GM13977 (cell line): ENCODE measurements at places on chromosomes 6 and 20.

GRCh38 chr20:17558154-17558940 lies 11.5 kb upstream of the DSTN start:
- DNase-seq = no peak

- no peak for DNase-seq
Observed at GRCh38 chr6:47004463-47004862, 37.7 kb downstream of the ADGRF1 start.

DNA sequence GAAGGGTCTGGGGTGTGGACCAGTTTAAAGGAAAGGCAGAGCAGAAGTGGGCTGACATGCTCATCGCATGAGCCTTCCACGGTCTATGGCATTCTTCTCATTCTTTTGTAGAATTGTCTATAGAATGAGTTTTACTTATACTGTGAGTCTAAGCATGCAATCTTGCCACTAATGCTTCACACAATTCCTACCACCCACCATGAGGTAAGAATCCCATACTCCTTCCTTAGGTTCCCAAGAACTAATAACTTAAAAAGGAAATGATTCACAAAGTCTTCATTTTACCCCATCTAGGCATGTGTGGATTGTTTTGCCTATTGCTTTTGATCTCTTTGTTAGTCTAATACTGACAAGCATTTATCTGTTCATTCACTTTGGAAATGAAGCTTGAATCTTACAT lies 195.2 kb downstream of the LY86 start:
- no peak for DNase-seq

GRCh38 chr6:53985366-53985765 lies 125.9 kb upstream of the MLIP start:
- no peak for DNase-seq

- no peak for DNase-seq
Observed at GRCh38 chr6:12666886-12667285, 49.7 kb upstream of the PHACTR1 start.

- no peak for DNase-seq
Observed at GRCh38 chr6:112433457-112433856, 86.3 kb downstream of the RFPL4B start.

GRCh38 chr20:25276533-25277050 lies 28.7 kb downstream of the PYGB start:
- DNase-seq = no peak

DNA sequence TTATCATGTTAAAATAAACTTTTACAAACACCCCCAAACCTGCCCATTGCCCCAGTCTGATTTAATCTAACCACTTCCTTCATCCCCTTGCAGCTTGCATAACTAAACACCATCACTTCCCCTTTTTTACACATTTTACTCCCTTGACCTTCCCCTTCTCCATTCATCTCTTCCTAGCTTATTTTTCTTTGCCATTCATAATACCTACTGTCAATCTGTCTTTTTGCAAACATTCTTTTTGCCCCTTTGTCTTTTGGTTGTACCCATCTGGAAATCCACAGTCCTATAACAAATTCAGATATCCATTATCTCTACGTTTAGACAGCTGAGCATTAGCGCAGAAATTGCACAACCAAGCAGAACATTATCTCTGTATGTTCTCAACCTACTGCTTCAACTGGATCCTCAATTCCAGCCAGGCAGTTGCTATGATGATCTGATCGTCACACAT lies 51.2 kb downstream of the C6orf52 start:
- DNase-seq = no peak

DNA sequence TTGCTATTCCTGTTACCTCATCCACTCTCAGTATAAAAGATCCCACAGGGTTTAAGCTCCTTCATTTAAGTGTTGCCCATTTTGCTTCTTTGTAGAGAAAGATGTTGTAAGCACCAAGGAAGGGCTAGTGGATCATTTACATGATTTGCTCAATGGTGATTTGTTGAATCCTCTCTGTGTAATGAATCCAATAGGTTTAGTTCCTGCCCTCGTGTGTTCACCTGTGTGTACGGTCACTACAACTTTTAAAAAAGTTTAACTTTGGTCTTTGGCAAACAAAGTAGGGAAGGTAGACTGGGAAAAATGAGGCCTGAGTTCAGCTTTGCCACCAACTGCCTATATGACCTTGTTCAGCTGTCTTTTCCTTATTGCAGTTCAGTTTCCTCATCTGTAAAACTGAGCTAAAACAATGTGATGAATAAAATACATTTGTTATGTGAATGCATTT lies 51.5 kb downstream of the DHX35 start:
- DNase-seq = no peak

DNA sequence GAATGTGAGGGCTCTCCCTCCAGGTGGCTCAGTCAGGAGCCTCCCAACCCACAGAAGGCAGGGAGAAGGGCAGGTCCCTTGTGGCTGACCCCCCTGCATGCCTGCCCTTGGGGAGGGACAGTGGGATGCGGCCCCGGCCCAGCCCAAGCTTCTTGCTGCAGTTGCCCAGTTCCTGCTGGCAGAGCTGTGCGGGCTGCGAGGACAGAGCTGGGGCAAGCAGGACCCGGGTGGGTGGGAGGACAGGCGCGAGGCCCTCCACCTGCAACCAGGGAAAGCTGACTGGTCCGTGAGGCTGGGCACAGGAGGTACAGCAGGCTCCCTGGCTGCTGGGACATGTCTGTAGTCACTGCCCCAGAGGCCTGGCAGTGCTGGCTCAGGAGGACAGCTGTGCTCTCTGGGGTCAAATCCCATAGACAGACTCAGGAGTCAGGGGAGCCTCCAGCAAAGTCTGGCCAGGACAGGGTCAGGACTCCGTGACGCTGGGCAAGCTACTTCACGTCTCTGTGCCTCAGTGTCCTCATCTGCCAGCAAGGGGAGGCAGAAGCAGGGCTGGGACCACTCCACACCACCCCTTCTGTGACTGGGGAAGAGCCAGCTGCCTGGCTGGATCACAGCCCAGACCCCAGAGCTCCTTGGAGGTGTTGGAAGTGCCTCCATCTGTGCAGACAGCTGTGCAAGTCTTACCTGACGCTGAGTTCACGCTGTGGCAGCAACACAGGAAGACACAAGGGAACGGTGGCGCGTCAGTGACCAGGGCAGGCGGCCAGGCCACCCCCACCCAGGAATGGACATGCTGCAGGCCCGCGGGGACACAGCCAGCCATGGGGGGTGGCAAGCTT lies 13.0 kb downstream of the UCKL1 start:
- no peak for DNase-seq

DNA sequence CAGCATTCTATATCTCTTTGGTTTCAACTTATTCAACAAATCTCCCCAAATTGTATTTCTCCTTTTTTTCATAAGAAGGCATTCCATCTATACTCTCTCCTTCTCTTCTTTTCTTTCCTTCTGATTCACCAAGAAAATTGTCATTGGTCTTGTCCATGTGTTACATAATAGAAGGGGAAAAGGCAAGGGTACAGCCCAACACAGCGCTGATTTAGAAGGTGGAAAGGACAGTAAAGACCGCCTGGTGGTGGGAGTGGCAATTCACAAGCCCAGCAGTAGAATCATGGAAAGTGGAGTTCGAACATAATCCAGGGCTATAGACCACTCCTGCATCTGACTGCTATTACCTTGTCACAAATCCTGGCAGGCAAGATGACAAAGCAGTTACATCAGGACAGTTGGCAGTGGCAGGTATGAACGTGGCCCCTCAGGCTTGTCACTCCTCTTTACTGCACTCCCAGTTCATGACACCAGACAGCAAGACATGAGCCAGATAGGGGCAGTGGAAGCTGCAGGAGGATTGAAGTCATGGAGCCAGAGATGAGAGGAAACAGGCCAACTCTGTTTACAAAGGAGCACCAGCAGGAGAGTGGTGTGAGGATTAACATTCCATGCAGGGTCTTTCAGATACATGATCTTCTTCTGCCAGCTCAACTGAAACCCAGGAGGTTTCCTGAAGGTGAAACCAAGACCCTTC lies 2.1 kb upstream of the TNFAIP3 start:
- DNase-seq = no peak

DNA sequence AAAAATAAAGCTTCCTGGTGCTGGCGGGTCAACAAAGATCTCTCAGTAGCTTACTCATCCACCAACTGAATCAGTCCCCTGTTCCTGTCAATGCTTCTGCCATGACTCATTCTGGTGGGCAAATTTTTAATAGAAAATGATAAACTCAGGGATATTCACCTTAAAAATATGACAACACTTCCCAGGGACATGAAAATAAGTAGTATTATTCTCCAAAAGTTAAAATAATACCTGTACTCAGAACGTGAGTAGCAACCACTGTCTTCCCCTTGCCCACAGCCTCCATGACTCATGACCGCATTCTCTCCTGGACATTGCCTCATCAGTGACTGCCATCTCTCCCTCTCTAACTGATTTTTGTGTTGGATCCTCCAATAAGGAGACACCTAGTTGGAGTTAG lies 552.3 kb downstream of the KIF16B start:
- DNase-seq = no peak

DNA sequence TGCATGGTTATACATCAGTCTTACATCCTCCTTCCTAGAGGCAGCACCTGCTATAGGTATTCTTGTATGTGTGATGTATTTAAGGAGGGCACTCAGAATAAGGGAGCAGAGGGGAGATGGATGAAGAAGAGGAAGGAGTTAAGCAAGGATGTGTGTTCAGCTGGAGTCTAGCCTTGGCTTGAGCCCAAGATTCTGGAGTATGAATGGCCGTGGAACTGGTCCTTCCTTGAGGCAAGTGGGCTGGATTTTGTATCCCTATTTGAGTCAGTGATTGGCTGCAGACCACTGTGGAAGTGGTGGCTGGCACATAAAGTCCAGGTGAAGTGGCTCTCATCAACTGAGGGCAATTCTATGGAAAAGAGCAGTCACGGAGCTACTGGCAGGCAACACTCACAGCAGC lies 112.0 kb upstream of the RNF24 start:
- DNase-seq = no peak

DNA sequence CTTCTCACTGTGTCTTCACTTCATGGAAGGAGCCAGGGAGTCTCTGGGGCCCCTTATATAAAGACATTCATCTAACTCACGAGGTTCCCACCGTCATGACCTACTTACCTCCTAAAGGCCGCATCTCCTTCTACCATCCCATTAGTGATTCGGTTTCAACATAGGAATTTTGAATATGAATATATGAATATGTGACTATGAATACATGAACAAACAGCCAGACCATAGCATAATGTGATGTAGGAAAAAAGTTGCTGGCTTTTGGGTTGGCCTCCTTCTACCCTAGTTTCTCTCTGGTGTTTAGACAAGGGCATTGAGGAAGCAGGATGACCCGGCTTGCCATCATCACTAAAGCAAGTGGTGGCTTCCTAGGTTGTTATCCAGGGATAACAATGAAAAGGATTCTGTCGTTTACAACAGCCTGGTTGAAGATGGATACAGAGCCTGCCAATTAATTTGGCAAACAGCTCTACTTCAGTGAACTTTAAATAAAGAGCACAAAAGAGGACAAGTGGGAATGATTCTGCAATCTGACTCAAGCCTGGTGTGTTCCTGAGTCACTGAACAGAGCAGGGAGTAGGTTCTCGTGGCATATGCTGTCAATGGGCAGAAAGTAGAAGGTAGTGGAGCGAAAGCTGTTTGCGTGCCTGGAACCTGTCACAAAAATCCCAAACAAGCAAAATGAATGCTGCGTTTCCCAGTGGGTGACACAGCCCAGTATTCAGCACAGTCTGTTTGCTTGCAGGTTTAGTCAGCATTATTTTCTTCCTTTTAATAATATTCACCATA lies 44.0 kb upstream of the DOK5 start:
- no peak for DNase-seq

- DNase-seq = no peak
Observed at GRCh38 chr6:88725111-88725975, 238.1 kb downstream of the RNGTT start.

DNA sequence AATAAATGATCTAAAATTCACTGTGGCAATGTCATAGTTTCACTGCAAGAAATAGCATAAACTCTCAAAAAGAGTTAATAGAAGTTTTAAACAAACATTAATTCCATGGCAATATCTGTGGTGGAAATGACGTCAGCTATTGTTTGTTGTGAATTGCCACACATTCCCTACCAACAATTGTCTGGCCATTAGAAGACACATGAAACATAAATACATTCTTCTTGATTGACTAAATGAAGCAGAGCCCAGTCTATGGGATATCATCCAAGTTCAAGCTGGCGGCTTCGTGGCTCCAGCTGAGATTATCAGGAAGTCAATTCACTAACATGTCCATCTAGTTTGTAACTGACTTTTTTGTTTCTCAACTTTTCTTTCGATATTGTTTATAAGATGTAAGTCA lies 369.0 kb downstream of the ARHGAP18 start:
- no peak for DNase-seq

DNA sequence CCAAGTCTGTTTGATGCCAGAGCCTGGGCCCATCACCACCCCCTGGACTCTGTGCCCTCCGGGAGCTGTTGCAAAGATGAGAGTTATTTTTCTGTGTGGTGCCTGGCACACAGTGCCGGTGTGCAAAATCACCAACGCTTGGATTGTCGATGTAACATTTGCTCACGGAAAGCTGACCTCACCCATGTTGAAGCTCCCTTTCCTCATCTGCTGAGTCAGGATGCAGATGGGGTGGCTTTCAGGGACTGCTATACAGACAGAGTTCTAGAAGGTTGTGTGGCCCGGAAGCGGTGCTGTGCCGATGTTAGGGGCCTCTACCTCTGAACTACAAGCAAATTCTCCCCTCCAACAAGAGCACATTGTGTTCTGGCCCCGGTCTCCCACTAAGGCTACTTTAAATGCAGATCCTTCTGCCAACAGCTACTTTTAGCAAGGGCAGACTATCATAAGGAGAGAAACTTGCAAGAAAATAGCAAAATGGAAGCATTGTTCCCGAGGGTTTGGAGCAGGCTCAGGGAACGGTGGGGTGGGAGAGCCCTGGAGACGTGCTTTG lies 34.0 kb downstream of the EYA2 start:
- DNase-seq = no peak

DNA sequence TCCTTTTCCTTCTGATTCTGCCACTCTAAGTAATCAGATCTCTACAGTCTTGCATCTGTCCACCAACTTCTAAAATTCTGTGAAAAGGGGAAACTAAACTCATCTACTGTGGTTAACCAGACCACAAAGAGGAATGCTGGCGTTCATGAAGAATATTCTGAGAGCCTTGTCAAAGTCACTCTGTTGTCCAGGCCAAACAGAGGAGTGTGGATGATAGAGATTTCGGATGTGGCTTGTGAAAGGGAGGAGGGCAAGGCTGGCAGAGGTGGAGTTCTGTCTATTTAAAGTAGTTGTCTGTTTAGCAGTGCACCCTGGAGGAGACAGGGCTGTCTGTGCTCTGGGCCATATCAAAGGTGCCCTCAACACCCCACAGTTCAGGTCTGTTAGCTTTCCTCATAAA lies 33.9 kb downstream of the CCN2 start:
- DNase-seq = no peak

- DNase-seq = no peak
Observed at GRCh38 chr6:145327586-145327985, 407.7 kb downstream of the EPM2A start.

GRCh38 chr6:121305957-121306607 lies 28.2 kb downstream of the TBC1D32 start:
- DNase-seq = peak; percentile 21
